Transverse colon (tissue), 4 donors: ENCODE measurements at places on chromosomes 11 and 22. TPM values are rescaled to one million over a fixed set of nuclear protein-coding genes. Genes with fewer than 3 reads are reported as not detected.
A peak's percentile ranks its signal among the peaks of the same experiment; 100 is the strongest.

The SYCE3 gene
- not detected for total RNA-seq

DNA sequence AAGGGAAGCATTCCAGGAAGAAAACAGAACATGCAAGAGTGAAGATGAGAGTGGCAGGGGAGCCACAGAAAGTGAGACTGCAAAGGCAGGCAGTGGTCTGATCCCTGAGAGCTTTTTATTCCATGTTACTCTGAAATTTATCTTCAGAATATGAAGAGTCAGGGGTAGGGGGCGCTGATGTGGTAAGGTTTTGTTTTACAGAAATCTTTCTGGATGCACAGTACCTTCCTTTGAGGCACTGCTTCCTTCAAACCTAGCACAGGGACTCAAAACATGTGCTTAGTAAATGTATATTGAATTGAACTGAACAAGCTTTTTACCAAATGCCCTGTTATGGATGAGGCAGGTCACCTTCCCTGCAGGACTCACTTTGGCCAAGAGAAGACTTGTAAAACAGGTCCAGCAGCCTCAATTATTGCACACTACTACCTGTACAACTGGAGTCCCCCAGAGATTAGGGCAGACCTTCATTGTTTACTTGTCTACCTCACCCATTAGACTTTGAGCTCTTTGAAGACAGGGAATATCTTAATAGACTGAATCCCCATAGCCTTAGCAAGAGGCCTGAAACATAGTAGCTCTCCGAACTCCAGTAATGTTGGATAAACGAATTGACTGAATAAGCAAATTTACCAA, 2.2 kb downstream of the PAK1 start:
- peak; percentile 67 for DNase-seq

DNA sequence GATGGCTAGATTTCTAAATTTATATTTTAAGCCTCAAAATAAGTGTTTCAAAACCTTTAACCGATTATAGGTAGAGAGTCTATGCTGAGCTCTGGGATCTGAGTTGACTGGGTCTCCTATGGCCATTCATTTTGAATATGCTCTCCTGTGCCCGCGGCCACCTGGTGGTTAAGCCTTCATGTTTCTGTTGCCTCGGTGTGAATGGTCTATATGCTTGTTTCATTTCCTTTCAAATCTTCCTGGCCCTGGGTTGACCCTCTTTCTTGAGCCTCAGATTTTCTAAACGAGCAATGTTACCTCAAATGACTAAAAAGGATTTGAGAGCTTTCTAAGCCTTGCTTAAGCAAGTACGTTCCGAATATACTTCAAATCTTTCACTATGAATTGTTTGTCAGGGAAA, 789.4 kb upstream of the KIRREL3 start:
- DNase-seq, result peak; percentile 30

DNA sequence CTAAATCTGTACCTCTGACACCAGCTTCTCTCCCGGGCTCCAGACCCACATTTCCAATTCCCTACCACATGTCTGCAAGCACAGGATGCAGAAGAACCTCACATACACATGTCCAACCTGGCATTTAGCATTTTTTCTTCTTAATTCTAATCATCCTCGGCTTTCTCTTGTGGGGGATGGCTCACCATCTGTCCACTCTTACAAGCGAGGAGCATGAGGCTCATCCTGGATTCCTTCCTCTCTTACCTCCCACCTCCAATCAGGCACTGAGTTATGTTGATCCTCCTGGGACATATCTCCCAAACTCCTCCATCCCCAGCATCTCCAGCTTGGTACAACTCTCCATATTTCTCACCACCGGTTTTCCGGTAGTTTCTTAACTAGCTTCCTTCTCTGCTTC, 149.8 kb upstream of the LARGE1 start:
- no peak for DNase-seq

GRCh38 chr11:69416762-69417698, 64.4 kb upstream of the LINC01488 start:
- no peak for DNase-seq
